Stimulated activated CD4-positive, alpha-beta T cell treated with anti-CD3 and anti-CD28 coated beads, Interleukin-15, amount 100 ng/mL, for 1 hour (primary cell): ENCODE measurements at places on chromosomes 6 and 20.

GRCh38 chr20:24979036-24979960 lies 13.3 kb downstream of the APMAP start:
- no peak for DNase-seq

DNA sequence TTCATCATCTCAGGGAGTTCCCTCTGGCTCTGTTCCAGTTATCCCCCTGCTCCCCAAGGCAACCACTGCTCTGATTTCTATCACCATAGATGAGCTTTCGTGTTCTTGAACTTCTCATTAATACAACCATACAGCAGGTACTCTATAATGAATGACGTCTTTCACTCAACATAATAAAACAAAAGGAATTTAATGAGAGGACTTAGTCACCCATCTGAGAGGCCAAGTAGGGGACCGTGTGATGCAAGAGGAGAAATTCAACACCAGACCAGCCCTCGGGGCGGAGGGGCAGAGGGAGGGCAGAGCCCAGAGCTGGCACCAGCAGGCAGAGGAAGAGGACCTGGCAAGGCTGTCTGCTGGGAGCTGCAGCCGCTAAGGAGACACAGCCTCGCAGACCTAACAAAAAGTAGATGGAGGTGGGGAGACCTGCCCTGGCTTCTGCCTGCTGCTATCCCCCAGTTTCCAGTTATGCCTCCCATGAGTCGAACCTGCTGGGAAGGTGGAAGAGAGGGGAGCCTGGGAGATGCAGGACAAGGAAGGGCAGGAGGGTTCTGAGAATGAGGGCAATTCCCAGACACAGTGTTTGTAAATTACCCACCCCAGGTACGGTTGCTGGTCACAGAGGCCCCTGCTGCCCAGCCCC lies 13.8 kb downstream of the CCN5 start:
- no peak for DNase-seq

DNA sequence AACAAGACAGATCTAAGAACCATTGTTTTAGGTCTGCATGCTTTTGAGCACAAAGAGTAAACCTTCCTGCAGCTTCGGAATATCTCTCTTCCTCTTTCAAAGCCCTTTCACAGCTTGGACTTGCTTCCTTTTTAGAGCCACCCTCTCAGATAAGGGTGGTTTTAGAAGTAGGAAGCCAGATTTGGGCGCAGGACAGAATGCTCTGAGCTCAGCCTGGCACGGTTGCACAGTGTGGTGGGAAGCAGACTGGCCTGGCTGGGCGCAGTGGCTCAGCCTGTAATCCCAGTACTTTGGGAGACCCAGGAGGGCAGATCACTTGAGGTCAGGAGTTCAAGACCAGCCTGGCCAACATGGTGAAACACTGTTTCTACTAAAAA lies 35.6 kb upstream of the PNRC1 start:
- DNase-seq: no peak

- no peak for DNase-seq
These were observed 48.5 kb downstream of the STK4 start for GRCh38 chr20:45014671-45015415.

DNA sequence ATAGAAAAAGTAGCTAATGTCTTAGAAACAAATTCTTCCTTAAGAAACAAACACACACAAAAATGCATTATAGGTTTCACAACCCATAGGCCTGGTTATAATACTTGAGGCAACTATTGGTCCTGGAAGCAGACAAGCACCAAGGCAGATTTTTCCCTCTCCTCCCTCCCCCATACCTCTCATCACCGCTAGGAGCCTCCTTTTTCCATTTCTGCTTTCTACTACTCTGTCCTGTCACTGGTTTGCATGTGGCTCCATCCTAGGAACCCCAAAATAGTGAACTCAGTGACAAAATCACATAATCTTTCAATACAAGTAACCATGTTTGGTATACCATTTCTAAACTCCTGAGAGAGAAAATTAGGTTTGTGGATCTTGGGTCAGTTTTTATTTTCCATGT lies 66.1 kb downstream of the HMGCLL1 start:
- no peak for DNase-seq

DNA sequence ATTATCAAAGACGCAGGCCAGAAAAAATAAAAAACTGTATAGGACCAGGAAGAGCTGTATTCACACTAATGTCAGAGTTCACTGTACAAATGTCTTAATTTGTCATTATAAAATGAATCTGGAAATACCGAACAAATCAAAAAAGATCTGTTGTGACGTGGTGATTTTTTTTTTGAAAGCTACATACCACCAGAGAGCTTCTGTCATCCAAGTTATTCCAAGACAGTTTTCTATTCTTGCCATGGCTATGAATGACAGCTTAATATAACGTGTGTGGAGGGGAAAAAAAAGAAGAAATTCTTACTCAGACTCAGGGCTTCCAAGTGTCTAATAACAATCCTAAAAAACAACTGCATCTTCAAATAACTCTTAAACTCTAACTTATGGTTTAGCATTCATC lies 328.8 kb upstream of the BTBD3 start:
- DNase-seq: no peak

DNA sequence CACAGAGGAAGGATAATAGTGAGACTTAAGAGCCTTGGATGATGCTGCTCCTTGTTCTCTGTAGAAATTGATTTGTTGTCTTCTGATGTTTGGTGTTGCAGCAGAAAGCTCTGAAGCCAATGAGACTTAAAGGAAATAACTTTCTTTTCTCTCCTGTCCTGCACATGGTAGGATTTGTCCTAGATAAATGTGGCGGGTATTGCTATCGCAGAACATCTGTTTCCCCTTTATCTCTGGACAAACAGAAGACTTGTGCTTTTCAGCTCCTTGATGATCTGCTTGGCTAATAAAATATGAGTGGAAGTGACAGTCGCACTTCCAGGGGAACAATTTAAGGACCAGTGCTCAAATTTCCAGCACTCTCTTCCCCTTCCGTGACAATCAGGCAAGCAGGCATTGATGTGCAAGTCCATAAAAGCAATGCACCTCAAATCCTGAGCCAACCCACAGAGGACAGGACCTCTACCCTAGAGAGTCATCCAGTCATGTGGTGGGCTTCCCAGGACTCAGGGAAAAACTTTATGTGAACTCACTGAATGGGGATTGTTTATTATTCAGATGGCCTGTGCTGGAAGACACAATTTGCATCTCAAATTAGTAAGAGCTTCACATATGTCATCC lies 9.9 kb upstream of the NCR2 start:
- DNase-seq: no peak

GRCh38 chr6:127606131-127606562 lies 29.2 kb downstream of the C6orf58 start:
- no peak for DNase-seq

- DNase-seq: peak; percentile 25
These were observed 7.7 kb upstream of the PTPRA start for GRCh38 chr20:2865630-2866029.

DNA sequence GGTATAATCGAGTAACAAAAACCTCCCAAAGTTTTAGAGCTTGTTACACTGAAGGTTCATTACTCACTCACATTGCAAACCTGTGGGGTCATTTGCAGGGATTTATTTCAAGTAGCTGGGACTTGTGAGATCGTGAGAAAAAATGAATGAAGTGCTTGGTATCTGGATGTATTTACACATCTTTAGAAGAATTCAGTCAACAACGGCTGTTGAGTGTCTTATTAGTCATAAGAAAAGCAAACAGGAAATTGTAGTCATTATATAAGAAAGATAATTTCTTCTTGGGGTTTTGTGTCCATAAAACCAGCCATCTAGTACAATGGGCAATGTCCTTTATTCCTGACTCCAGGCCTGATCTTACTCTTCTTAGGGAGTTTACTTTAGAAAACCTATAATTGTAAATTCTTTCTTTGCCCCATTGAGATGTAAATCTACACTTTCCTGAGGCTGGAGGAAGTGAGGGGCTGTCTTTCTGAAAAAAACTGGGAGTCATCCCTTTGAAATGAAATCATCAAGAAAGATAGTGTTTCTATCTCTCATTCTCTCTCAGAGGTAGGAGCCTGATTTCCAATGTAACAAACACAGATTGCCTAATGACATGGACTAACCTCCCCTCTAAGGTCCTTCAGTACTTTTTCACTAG lies 202.5 kb upstream of the ASCC3 start:
- no peak for DNase-seq

GRCh38 chr6:45930420-45931040 lies 85.1 kb downstream of the CLIC5 start:
- DNase-seq: peak; percentile 13

- DNase-seq: no peak
These were observed 700.0 kb downstream of the RFPL4B start for GRCh38 chr6:113047148-113047547.

GRCh38 chr6:16355238-16355637 lies 116.9 kb downstream of the GMPR start:
- no peak for DNase-seq

DNA sequence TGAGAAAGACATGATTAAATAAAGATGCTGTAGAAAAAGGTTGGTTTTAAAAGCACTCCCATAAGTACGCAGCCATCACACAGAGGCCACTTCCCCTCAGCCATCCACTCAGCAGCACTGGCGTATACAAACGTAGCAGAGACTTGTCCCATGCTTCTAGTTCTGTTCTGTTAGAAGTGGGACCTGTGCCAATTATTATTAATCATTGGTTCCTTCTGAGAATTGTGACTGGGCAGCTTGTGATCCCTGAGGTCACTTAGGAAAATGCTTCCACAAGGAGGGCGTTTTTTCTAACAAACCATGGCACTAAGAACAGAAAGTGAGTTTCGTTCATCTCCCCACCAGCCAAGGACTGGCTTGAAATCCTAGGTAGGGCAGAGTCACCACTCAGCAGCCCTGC lies 53.9 kb downstream of the FAM120B start:
- DNase-seq: no peak

DNA sequence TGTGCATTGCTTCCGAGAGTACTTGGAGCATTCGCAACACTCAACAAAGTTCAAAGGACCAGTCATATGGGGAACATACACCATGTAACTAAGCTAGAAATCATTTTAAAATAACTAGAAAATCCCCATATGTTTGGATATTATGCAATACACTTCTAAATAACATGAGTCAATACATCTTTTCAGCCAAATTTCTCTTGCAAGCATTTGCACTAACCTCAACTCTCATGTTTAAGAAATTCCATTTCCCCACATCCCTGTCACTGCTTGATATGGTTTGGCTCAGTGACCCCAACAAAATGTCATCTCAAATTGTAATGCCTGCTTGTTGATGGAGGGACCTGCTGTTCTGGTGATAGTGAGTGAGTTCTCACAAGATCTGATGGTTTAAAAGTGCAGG lies 85.7 kb upstream of the CST7 start:
- DNase-seq: no peak

GRCh38 chr20:24646321-24646720 lies 176.9 kb downstream of the SYNDIG1 start:
- no peak for DNase-seq

DNA sequence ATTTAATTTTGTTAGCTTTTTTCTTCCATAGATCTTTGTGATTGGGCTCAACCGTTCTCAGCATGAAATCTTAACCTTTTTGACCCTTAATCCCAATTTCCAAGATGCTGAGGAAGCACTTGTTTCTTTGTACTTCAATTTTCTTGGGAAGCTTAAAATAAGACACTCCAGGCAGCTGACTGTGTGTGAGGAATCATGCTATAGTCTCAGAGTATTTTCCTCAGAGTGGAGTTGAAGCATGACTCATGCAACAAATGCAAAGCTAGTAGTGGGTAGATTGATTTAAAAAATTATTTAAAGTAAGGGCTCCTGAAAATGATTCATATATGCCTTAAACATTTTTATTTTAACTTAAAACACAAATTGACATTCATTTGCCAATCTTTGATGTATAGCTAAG lies 168.7 kb downstream of the BTBD3 start:
- DNase-seq: no peak

GRCh38 chr6:113884011-113884410 lies 26.9 kb downstream of the MARCKS start:
- no peak for DNase-seq

- no peak for DNase-seq
These were observed 50.5 kb upstream of the PLCB4 start for GRCh38 chr20:9018346-9018745.

DNA sequence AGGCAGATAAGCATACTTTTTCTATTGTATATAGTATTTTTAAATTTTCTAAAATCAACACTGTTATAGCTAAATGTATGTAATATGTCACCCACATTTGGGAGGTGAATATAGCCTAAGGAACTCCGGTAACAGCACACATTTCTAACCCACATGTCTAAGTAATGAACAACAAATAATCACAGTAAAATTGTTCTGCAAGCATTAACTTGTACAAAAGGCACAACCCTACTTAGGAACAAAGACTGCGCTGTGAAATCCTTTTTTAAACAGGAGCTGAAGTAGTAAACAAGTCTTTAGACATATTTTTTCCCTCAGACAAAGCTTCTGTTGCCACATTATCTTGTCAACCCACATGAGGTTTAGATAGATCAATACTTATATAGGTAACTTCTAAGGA lies 872.4 kb upstream of the SLC35B3 start:
- no peak for DNase-seq

DNA sequence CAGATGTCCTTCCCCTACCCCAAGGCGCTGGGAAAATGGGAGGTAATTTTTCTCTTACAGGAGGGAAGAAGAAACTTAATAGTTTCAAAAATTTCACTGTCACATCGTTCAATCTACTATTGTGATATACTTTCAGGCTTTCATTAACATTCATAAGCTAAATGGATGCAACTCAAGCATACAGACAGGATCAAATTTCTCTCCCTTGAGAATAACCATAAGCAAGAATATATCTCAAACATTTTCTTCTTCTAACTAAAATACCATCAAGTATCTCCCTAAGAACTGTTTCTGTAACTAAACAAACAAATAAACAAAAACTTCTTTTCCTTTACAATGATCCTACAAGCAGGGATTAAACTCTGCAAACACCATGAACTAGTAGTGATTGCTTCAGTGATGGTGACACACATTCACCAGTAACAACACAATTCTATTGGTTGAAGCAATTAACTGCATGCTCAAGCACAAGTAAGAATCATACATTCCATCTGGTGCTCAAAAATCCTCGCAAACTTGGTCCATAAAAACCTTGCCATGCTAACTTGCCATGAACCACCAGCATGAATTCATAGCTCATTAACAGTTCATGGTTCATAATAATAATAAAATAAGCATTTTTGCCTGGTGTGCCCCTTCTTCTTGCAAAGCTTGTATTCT lies 183.8 kb downstream of the PTPRK start:
- no peak for DNase-seq

DNA sequence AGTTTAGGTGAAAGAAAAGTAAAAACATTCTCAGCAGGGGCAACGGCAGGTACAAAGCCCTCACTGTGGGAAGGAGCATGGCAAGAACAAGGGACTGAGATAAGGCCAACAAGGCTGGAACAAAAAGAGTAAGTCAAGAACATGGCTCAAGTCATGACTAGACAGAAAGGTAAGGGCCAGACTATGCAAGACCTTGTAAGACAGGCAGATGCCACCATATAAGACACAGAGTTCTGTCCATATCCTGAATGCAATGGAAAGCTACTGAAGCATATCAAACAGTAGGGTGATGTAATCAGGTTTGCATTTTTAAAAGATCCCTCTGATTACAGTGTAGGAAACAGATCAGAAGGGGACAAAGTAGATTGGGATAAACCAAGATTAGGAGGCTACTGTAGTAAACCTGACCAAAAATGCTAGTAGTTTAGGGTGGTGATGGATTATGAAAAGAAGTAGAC lies 5.5 kb downstream of the REV3L start:
- DNase-seq: no peak
